ENCODE measurements at places on chromosomes 5 and 9.

DNA sequence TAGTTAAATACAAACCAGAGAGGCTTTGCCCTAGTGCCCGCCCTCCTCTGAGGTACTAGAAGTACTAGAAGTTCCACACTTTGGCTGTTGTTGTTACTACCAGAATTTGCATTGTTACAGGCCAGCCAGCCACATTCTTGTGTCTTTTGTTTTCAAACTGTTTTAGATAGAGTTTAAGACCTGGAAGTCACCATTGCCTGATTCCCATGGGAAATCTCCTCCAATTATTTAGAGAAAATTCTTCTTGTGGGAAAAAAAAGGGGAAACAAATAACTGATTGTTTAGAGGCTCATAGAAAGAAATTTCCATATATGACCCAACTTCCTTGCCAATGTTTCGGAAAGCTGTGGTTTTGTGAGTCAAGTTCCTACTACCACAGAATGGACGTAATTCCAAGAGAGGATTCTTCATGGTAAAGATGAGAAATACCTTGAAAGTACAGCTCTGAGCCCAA, 252.2 kb downstream of the GOLPH3 start:
- no peak for DNase-seq

- DNase-seq: no peak
Observed at GRCh38 chr5:15691521-15691920, 191.5 kb downstream of the FBXL7 start.

- DNase-seq: no peak
Observed at GRCh38 chr5:178323541-178323865, 90.9 kb upstream of the PHYKPL start.

- no peak for DNase-seq
Observed at GRCh38 chr5:38515646-38516045, 40.8 kb downstream of the LIFR start.

- DNase-seq: no peak
Observed at GRCh38 chr9:7185612-7186011, 427.8 kb downstream of the KDM4C start.

DNA sequence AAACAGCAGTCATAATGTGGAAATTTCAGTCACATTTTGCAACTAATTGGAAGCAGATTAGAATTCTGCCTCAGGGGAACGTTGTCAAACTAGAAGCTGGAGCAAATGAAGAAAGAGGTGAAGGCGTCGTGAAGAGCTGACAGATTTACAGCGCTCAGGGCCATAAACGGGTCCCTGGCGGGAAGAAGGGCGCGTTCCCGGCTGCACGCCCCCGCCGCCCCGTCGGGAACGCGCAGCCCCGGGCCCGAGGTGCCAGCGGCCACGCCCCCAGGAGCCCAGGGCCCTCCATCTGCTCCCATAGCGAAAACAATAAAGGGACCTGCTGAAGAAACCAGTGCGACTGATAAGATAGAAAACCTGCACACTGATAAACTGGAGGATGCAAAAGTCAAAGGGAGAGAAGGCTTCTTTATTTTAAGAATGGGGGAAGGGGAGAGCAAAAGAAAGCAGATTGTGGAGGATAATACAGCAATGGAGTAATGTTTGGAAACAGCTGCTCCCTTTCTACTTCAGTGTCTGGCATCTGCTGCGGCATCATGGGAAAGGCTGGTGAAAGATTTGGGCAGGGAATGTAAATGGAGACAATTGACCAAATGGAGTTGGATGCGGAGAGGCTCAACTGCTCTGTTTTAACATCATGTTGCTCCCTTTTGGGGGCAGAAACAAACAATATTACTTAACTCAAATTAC, 11.1 kb downstream of the ZNF608 start:
- no peak for DNase-seq

GRCh38 chr9:26945591-26945990, 1.5 kb downstream of the PLAA start:
- no peak for DNase-seq

DNA sequence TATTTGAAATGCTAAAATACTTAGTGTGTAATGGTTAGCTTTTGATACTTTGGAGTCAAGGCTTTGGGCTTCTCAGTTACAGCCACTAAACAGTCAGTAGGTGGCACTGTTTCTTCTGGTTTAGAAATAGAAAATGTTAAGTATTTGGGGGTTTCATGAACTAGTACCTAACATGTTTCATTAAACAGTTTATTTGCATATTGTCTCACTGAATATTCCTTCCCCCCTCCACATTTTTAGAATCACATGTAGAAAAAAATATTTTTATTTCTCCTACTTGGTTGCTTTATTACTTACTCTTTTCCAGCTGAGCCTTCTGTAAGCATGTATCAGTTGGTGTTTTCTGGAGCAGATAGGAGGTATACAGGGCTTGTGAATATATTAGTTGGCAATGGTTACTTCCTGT, 48.0 kb downstream of the IPO11 start:
- DNase-seq: no peak

- DNase-seq: no peak
Observed at GRCh38 chr5:116733991-116734975, 159.7 kb upstream of the SEMA6A start.

- DNase-seq: no peak
Observed at GRCh38 chr9:127878001-127878651, 651 bp upstream of the AK1 start.

DNA sequence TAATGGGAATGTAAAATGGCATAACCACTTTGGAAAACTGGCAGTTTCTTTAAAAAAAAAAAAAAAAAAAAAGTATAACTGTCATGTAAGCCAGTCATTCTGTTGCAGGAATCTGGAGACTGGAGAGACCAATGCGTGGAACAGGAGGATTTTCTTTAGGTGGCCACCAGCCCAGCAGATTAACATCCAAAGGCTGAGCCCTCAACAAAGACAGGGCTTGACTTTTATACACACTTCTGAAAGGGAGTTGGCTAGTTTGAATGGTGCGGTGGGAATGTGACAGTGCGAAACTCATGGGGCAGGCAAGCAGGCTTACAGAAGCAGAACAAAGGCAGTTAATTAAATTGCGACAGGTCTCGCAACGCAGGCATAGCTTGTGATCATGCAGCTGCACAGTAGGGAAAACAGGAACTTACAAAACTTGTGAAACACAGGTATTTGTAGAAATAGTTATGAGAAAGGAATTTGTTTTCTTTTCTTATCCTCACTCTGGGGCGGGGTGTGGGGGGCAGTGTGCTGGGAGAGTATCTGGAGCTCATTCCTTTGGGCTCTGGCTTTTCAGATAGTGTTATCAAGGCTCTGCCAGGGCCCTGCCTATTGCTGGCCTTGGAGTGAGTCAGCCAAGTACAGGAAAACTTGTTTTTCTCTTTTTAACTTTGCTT, 12.0 kb downstream of the UIMC1 start:
- DNase-seq: no peak

- no peak for DNase-seq
Observed at GRCh38 chr9:2170722-2171121, 155.6 kb downstream of the SMARCA2 start.

DNA sequence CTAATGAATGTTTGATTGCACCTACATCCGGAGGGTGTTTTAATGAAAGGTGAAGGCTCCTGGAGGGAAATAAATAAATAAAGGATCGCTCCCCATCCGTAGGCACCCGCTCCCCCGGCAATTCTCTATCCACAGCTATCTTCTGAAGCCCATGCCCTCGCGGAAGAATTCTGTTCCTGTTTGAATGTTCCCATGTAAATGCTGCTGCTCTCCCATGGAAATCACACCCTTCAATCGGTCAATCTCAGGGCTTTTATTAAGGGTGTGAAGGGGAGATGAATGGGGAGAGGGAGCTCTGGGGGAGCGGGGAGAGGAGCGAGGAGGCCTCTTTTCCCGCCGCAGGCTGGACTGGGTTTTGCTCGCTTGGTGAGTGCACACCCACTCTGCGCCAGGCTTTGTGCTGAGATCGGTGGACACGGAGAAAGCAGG, 21.1 kb upstream of the ARAP3 start:
- DNase-seq: no peak

- peak; percentile 83 for DNase-seq
Observed at GRCh38 chr5:147554261-147554817, 44.5 kb upstream of the DPYSL3 start.

DNA sequence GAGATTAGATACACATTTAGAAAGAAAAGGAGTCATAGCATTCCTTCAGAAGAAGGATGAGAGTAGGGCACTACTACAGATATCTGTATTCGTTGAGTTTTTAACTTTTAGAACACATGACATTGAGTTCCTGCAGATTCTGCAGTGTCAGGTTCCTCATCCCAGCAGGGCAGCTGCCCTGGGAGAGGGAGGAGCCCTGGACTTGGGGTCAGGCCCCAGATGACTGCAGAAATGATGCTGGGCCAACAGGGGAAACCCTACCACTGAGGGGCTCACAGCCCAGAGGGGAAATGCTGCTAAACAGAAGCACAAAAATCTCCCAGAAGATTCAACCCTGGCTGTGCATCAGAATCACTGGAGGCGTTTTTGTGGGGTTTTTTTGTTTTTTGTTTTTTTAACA, 68.9 kb upstream of the TAF1L start:
- DNase-seq: no peak

- no peak for DNase-seq
Observed at GRCh38 chr5:142065273-142065672, 43.3 kb upstream of the NDFIP1 start.

- DNase-seq: no peak
Observed at GRCh38 chr5:167713896-167714295, 577.5 kb upstream of the WWC1 start.

GRCh38 chr5:173753307-173754168, 134.6 kb upstream of the CPEB4 start:
- no peak for DNase-seq

DNA sequence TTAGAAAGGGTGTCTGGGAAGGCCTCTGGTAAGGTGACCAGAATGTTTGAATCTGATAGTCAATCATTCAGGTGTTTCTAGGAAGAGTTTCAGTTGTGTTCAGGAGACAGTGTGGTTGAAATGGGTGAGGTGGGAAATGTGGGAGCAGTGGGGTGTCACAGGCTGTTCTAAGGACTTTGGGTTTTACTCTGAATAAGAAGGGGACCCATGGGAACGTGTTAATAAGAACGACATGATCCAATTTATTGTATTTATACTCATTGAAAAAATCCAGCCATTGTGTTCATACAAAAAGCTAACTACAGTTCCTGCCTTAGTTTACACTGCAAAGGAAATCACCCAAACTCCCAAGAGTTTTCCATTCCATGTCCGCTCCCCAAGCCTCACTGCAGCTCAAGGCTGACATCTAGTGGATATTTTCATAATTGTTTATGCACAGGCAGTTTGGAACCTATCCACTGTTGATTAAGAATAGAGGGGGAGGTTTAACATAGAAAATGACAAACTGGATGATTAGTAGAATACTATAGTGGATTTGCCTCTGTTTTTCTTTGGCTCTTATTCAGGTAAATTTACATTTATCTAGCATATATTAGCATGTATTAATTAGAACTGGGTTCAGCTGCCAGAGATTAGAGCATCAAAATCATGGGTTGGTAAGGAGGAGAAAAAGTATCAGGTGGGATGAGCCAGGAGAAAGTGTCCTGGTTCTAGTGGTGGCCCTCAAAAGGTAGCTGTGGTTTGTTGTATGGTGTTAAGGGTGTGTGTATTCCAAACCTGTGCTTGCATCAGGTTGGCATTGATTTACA, 17.7 kb downstream of the CAVIN4 start:
- DNase-seq: no peak

DNA sequence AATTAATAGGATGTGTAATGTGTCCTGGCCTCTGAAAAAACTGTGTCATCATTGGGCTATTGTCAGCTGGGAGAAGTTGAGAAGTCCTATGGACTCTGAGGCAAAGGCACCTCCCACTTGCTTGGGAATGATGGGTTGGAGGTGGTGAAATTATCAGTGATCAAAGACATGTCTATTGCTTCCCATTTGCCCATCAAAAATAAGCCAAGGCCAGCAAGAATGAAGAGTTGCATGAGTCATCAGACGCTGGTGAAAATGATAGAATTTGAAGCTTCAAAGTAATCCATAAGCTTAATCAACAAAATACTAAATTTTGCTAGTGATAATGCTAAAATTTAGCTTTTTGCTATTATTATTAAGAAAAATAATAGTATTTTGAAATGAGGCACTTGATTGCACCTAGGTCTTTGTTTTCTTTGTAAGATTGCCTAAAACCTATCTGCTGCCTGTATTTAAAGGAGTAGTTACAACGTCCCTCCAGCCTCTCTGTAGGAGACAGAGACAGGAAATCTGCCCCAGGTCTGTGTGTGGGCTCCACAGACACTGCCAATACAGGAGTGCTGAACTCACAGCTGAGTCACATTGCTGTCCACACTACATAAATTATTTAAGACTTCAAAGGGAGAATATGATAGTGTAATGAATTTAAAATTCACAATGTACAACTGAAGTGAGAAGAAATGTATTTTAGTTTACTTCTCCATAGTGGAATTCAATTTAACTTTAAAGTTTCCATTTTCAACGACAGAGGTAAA, 48.4 kb upstream of the APC start:
- DNase-seq: no peak

GRCh38 chr5:42487077-42487476, 63.8 kb downstream of the GHR start:
- no peak for DNase-seq

DNA sequence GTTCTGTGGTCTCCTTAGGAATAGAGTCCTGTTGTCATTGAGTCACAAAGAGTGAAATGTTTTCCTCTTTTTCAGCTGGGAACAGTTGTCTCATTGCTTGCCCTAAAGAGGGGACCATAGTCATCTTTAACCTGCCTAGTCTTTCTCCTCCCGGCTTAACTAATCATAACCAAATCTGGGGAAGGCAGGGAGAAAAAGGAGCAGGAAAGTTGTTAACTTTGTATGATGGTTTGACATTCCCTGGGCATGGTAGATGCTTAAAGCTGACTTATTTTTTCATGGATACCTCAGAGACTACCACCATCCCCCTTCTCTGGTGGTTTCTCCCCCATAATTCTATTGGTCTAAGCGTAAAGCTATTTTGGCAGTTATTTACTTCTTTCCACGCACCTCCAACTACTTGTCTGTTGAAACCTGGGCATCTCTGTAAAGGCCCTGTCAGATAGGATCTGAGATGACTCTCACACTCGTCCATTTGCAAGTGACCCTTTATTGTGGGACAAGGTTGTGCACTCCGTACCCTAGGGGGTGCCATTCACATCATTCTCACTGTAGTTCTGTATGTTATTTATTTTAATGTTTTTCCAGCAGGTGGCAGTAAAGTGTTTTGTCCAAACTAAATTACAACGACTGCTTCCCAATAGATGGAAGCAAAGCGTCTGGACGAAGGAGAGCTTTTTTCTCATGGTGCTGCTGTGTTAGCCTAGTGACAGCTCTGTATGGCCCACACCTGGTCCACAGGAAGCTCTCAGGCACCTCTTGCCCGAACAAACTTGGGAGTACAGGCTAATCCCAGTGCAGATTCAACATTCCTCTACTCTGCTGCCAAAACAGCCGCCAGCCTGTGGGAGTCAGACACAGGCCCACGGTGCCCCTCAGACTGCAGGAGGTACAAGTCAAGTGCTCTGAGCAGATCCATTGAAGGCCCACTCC, 3.0 kb upstream of the FAM13B start:
- peak; percentile 68 for DNase-seq

All from left forelimb (tissue), 1 donor.